ENCODE measurements at places on chromosomes 6 and 20. TPM values are rescaled to one million over a fixed set of nuclear protein-coding genes. Genes with fewer than 3 reads are reported as not detected.

DNA sequence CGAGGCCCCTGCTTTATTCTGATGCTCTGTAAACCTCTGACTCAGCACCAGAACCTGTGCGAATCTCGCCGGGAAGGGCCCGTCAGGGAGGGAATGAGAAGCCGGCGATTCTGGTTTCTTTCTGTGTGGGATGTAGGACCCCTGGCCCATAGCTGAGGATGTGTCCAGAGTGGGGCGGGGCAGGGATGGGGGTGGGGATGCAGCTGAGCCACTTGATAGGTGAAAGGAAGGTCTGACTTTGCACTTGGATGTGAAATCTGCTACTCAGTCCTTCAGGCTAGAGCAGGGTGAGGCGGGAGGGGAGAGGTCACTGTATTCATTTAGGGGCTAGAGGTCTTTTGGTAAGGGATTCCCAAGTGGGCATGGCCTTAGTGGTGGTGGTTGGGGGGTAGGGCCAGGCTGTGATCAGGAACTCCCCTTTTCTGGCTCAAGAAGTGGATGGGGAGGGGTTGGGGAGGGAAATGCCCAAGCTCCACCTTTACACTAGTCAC is 2.3 kb downstream of the TOX2 start:
- H3K27me3 ChIP-seq, result peaks cover 51% of the 10 kb centered on the region
- DNase-seq, result peak; percentile 55
- peaks cover 25% of the 10 kb centered on the region for H3K4me1 ChIP-seq
- no peak overlapping the region for H3K27ac ChIP-seq
- no peaks in the 10 kb centered on the region for H3K36me3 ChIP-seq

The SEMG1 gene
- not detected for total RNA-seq

DNA sequence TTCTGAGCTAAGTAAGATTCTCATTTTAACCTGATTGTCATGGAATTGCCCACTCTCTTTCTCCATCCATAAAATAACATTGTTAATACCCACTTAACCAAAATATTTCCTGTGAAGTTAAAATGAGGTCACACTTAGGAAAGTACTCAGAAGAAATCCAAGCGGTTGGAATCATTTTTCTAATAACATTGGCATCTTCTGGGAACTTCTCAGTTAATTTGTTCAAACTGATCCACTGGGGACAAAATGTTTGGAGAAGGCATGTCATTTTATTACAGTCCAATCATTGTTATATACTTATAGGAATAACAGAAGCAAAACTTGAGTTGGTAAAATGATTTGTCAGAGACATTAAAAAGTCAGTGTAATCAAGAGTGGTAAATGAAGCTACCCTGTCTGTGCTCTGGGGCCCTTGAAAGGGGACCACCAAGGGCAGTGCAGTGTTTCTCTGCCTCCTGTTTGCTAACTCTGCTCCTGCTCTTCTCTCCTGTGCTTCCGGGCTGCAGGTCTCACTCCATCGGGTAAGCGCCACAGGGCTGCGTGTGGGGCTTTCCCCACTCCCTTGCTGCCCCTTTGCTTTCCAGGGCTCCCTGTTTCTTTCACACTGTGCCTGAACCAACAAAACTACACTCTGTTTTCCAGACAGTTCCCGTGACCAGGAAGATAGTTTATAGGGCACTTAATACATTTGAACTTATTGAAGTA is 50.1 kb downstream of the HDDC2 start:
- H3K4me1 ChIP-seq, result no peaks in the 10 kb centered on the region
- H3K27me3 ChIP-seq, result peaks cover 7% of the 10 kb centered on the region
- H3K27ac ChIP-seq, result no peak overlapping the region
- H3K36me3 ChIP-seq, result no peaks in the 10 kb centered on the region
- DNase-seq, result no peak
- H3K4me3 ChIP-seq, result no peak overlapping the region

GRCh38 chr6:20313960-20314530 is 87.6 kb upstream of the E2F3 start:
- H3K27me3 ChIP-seq, result peaks cover 2% of the 10 kb centered on the region
- no peak overlapping the region for H3K27ac ChIP-seq
- no peak for DNase-seq
- no peak overlapping the region for H3K4me3 ChIP-seq
- no peaks in the 10 kb centered on the region for H3K4me1 ChIP-seq
- no peaks in the 10 kb centered on the region for H3K36me3 ChIP-seq

DNA sequence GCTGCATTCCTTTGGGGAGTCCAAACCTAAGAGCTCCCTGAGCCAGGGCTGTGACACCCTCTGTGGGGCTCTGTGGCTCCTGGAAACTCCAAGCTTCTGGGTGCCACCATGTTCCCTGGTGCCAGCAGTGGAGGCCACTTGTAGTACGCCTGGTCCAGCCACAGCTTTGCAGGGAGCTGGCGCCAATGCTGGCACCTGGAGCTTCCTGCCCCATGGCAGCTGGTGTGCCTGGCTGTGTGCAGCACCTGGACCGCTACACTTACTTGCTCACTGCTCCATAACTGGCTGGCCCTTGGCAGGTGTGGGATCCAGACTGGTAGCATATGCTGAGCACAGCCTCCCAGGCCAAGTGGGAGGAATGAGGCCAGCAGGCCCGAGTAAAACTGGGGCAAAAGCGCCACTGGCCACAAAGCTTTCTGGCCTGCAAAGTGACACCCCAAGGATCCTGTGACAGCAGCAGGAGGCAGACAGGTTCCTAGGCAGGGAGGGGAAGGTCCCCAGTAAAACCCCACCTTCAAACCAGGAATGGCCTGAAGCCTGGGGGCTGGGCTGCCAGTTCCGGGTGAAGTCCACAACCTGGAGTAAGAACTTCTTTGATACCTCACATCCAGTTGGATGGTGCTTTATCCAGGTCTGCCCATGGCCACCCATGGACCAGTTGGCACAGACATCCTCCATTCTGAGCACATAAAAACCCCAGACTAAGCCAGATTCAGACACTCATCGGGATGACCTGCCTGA is 461.0 kb downstream of the TBC1D32 start:
- H3K27ac ChIP-seq, result no peak overlapping the region
- H3K27me3 ChIP-seq, result no peaks in the 10 kb centered on the region
- DNase-seq, result no peak
- no peaks in the 10 kb centered on the region for H3K4me1 ChIP-seq
- no peak overlapping the region for H3K4me3 ChIP-seq

- no peaks in the 10 kb centered on the region for H3K27me3 ChIP-seq
- no peak overlapping the region for H3K27ac ChIP-seq
- no peak for DNase-seq
- H3K4me1 ChIP-seq, result no peaks in the 10 kb centered on the region
- H3K4me3 ChIP-seq, result no peak overlapping the region
Observed at GRCh38 chr6:124443541-124443940, 518.7 kb upstream of the RNF217 start.

The ZNF318 gene
- total RNA-seq, result 11.2 TPM

DNA sequence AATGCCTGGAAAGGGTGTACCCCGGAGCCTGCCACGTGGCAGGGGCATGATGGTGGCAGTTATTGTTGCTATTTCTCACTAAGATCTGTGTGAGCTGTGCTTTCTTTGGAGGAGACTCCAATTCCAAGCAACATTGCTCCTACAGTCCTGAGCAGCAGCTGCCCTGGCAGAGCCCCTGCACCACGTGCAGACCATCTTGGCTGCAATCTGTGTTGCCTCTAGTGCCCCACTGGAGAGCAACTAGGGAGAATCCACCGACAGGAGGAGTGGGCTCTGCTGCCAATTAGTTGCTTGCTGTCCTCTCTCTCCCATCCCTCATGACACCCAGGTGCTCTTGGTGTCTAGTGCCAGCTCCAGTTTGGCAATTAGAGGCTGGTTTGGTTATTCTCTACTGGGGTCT is 116.0 kb downstream of the PXDC1 start:
- H3K27me3 ChIP-seq, result peaks cover 2% of the 10 kb centered on the region
- no peak for DNase-seq
- no peak overlapping the region for H3K27ac ChIP-seq

- no peaks in the 10 kb centered on the region for H3K36me3 ChIP-seq
- H3K27ac ChIP-seq, result no peak overlapping the region
Observed at GRCh38 chr6:6859105-6859504, 248.7 kb upstream of the RREB1 start.

The ZC2HC1B gene
- not detected for total RNA-seq

DNA sequence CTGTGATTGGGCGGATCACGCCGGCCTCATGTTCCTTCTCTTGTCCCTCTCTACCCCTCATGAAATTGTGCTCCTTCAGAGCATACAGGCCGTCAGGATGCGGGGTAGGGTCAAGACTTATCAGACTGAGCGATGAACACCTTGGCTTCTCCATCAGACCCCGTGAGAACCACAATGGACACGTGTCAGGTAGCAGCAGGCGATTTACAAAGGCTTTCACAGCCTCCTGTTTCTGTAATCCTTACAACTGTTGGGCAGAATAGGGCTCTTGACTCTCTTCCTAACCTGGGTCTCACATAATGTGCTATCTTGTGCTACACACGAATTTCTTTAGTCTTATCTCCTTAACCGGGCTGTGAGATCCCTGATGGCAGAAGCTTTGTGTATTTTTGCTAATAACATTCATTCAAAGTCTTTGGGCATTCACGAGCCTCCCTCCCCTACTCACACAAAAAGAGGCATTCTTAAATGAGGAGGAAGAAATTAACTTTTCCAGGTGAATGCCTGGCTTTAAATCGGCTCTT is 122.9 kb upstream of the SLC22A23 start:
- no peaks in the 10 kb centered on the region for H3K36me3 ChIP-seq
- H3K4me1 ChIP-seq, result no peaks in the 10 kb centered on the region
- peaks cover 17% of the 10 kb centered on the region for H3K27me3 ChIP-seq
- DNase-seq, result no peak

DNA sequence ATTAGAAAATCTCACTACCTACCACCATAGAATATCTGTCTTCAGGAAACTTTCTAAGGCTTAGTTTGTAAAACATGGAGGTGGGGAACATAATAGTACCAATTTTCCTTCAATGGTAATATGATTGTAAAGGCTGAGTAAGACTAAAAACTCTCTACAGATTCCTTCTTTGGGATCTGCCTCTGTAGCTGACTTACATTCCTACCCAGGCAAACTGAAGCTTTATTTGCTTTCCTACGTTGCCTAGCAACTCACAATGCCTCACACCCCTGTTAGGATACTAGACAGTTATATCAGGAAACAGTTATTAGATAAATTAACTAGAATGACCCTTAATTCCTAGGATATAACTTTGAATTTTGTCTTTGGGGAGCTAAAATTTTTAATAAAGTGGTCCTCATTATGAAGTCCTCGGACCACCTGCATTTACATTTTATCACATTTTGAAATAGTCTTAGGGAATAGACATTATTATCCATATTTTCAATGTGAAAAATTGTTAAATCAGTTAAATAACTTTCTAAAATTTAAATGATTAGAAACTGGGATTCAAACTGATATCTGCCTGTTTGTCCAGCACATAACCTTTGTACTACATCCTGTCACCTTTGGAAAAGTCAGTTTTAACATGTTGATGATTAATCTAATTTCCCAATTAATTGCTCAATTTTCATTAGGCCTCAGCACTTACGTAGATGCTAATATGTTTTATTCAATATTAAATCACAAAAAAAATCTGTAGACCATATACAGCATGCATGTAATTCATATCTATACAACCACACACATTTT is 591.4 kb downstream of the RNF144B start:
- H3K4me3 ChIP-seq, result no peak overlapping the region
- H3K27ac ChIP-seq, result no peak overlapping the region
- no peaks in the 10 kb centered on the region for H3K36me3 ChIP-seq
- no peaks in the 10 kb centered on the region for H3K4me1 ChIP-seq
- peaks cover 2% of the 10 kb centered on the region for H3K27me3 ChIP-seq

DNA sequence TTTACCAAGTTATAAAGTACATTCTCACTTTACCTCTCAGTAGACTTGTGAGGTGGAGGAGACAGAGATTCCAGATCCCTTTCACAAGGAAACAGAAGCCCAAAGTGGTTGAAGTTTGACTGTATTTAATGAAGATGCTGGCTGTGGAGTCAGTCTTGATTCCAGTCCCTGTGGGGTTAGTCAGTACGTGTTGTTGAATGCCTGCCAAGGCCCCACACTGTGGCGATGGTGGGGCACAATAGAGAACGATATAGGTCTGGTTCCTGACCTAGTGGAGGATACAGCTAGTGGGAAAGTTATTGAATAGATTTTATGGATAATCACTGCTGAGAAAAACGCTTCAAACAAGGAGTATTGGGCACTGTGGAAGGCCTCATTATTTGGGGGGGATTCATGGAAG is 71.4 kb downstream of the LRRC1 start:
- H3K4me3 ChIP-seq, result no peak overlapping the region
- no peaks in the 10 kb centered on the region for H3K27me3 ChIP-seq
- peaks cover 3% of the 10 kb centered on the region for H3K4me1 ChIP-seq
- peaks cover 2% of the 10 kb centered on the region for H3K36me3 ChIP-seq
- H3K27ac ChIP-seq, result no peak overlapping the region
- no peak for DNase-seq

GRCh38 chr20:59774921-59775686 is 158.3 kb downstream of the SYCP2 start:
- H3K36me3 ChIP-seq, result no peaks in the 10 kb centered on the region
- no peak for DNase-seq
- no peak overlapping the region for H3K4me3 ChIP-seq
- no peak overlapping the region for H3K27ac ChIP-seq

All from activated CD4-positive, alpha-beta T cell treated with anti-CD3 and anti-CD28 coated beads for 36 hours (primary cell).